ENCODE measurements at places on chromosomes 6 and 20.

DNA sequence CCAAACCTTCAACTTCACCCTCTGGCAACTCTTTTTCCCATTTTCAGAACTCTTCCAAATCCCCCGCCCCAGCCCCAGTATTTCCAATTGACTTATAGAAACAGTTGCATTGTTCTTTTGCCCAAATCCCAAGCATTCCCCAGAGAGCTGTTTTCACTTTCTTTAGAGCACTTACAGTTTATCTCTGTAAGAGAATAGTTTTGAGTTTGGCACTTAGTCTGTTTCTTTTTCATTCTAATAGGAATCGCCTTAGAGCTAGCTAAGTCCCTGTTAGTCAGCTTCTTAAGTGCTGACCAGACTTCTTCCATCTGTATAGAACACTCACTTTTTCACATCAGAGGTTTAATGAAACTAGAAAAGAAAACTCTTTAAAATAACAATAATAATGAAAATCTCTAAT lies 374.2 kb upstream of the FLRT3 start:
- peak; percentile 29 for DNase-seq

- DNase-seq, result no peak
These were observed 52.5 kb downstream of the CCN2 start for GRCh38 chr6:131898718-131899117.

GRCh38 chr6:139249395-139249794 lies 42.4 kb downstream of the TXLNB start:
- DNase-seq, result no peak

DNA sequence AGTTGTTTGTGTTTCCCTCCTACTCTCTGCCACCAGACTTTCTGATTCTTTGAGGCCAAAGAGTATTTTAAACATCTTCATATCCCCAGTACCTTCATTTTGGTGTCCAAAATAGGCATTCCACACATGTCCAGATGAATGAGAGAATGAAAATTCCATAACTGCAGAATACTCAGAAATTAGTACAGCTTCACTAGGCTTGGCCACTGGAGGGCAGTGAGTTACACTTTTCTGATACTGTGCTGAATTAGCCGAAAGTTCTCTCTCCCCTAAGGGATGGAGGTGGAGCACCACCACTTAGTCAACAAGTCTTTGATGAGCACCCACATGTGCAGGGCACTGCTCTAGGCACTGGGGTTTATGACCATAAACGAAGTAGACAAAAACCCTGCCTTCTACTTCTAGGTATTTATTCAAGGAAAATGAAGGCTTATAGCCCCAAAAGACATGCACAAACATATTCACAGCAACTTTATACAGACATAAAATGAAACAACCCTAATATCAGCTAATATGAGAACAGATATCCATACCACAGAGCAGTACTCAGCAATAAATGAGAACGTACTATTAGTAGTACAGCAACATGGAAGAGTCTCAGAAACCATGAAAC lies 46.1 kb upstream of the TMEM217 start:
- no peak for DNase-seq

- DNase-seq, result no peak
These were observed 15.6 kb downstream of the CHRNA4 start for GRCh38 chr20:63345328-63346100.

DNA sequence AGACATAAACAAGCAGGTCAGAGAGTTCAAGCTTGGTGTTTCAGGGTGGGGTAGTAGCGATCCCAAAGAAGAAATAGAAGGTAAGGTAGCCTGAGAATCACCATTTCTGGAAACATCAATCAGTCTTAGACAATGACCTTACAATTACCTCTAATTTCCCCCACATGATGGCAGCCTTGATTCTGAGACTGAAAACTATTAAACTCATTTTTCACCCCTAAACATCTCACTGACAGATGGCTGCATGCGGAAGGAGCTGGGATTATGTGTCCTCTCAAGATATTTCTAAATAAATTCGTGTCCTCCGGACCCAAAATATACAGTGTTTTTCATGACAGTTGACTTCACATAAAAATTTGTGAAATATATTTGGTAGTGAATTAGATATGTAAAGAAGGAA lies 61.0 kb downstream of the KIF6 start:
- no peak for DNase-seq
